ENCODE measurements at places on chromosomes 1 and 21.

DNA sequence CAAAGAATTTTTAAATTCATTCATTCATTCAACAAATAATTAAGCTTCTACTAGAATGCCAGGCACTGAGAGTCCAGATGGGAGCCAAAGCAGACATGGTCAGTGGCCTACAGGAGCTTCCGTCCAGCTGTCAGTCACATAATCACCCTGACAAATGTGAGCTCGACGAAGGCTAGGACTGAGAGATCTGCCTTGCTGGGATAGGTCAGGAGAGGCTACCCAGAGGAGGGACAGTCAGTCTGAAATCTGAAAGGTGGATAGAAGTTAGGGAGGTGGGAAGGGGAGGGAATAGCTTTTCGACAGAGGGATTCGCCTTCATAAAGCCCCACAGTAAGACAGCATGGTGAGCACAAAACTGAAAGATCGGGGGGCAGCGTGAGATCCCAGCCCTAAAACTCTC is 8.3 kb downstream of the EPHX1 start:
- DNase-seq, result no peak

GRCh38 chr1:184051485-184052193 is at the start of gene TSEN15:
TSEN15 (plus strand) TSS chr1:184051730; CDS start chr1:184051756, 26 bp downstream.
- DNase-seq, result no peak

- DNase-seq, result peak; percentile 74
These were observed 70.6 kb upstream of the GCLM start for GRCh38 chr1:93979718-93980319.

DNA sequence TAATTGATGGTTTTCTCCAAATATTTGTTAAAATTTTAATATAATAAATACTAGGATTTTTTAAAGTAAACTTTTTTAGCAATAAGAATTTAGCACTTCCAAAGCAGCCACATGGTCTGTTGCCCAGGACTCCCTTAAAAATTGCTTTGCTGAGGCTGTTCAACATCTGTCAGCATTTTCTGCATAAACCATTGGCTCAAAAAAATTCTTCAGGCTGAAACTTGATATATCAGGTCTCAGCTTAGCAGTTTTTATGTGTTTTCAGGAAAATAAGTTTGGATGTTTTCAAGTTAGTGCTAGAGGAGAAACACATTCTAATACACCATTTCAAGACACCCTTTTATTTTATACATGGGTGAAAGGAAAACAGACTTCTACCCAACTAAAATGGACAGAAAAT is 69.1 kb upstream of the C1orf105 start:
- DNase-seq, result no peak

DNA sequence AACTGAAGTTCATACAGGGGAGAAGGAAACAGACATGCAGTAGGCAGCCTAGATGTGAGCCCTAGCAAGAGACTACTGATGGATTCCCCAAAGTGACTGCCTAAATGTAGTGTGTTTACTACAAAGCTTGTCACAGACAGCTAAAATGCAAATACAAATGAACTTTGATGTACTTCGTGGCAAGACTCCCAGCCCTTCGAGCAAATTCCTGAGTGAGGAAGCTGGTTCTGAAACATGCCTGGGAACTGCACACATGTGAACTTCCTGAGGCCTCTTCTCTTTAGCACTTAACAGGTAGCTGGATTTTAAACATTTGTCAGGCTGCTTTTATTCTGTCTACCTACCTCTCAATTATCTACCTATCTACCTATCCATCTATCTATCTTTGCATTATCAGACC is 6.7 kb upstream of the IRF2BP2 start:
- DNase-seq, result no peak

GRCh38 chr21:46000182-46000730 is 18.7 kb downstream of the COL6A1 start:
- no peak for DNase-seq

DNA sequence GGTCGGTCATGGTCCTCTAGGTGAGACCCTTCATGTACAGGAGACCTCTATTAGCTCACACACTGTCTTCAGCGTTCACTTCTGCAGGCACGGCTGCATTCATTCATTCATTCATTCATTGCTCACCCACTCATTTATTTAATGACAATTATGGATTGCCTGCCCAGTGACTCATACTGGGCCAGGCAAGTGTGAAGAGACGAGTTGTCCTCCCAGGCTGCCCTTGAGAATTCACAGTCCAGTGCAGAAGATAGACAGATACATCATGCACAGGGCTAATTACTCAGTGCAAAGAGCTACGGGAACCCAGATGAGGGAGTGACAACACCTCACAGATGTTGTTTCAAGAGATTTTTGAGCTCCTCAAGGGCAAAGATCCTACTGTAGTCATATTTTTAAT is 248.4 kb downstream of the TNR start:
- no peak for DNase-seq

DNA sequence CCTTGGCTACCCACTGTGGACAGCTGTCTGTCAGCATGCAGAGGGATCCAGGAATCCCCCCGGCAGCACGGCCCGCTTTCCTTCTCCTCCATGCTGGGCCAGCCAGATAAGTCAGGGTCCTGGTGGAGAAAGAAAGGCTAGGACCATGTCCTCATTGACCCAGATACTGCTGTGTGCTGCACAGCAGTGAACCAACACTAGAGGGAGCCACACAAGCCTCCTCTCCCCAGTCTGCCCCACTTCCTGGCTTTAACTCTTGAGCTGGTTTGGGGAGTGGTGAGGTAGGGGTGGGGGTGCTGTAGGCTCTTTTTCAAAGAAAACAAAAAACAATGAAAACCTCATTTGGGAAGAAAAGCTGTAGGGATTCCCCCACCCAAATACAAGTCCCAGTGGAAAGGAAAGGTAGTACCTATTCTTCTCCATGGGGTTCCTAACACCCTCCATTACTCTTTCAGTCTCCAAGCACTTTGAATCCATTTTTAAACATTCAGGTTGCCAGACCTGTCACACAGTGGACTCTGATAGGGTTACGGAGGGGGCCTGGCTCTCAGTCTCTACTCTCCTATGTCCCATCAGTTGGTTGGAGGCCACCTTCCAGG is 84.9 kb upstream of the CD1D start:
- no peak for DNase-seq

GRCh38 chr1:7177438-7178146 is 392.3 kb downstream of the CAMTA1 start:
- DNase-seq, result no peak

DNA sequence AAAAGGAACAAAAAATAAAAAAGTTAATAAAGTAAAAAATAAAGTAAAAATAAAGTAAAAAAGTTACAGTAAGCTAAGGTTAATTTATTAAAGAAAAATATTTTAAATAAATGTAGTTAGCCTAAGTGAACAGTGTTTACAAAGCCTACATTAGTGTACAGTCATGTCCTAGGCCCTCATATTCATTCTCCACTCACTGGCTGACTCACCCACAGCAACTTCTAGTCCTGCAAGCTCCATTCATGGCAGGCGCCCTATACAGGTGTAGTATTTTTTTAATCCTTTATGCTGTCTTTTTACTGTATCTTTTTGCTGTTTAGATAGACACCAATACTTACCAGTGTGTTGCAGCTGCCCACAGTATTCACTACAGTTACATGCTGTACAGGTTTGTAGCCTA is 12.4 kb downstream of the ADAR start:
- no peak for DNase-seq
